Ascending aorta (tissue), 2 donors: ENCODE measurements at places on chromosomes 5 and 9.

GRCh38 chr5:72604111-72604797 is 97.0 kb upstream of the ZNF366 start:
- no peak for DNase-seq

DNA sequence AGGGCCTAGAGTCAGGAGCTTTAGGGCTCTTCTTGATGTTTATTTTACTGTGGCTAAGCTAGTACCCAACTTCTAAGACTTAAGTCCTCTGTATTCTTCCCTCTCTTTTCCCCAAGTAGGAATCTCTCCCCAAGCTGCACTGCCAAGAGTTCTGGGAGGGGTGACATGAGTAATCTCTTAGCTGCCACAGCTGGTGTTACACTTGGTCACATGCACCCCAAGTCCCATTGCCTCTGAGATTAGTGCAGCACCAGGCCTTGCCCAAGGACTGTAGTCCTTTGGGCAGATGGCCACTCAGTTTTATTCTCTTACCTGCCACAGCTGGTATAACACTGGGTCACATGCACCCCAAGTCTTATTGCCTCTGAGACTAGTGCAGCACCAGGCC is 114.7 kb upstream of the RIOK2 start:
- DNase-seq = no peak

DNA sequence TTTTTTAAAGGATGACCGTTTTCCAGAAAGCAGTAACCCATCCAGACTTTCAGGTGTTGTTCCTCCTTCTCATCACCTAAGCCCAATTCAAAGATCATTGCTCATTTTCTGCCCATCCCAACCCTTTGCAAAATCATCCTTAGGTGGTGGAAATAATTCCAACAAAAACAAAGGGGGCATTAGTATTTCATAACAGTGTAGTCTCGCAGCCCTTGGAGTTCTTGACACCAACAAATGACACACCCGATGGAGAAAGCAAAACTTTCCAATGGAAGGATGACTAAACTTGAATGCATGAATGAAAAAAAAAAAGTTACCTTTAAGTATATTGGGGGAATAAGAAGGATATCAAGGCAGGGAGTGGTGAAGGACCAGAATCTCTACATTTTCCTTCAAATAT is 117.0 kb downstream of the PAPPA start:
- no peak for DNase-seq

- DNase-seq = no peak
Measured at GRCh38 chr5:142078221-142078620, 30.4 kb upstream of the NDFIP1 start.

DNA sequence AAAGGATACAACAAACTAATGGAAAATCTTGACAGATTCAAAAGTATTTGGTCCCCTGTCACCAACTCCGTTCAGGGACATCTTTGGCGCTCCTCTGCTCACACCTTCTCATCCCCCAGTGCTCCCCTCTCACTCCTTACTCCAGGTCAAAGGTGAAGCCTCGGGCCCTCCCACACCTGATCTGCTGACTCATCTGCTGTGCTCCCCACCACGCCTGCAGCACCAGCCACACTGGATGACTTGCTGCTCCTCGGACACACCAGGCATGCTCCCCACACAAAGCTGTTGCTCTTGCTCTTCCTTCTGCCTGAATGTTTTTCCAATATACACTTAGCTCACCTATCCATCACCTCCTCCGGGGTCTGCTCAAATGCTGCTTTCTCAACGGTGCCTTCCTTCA is 123.4 kb downstream of the ESM1 start:
- no peak for DNase-seq

- no peak for DNase-seq
Measured at GRCh38 chr5:125337294-125337693, 590.9 kb upstream of the ZNF608 start.

DNA sequence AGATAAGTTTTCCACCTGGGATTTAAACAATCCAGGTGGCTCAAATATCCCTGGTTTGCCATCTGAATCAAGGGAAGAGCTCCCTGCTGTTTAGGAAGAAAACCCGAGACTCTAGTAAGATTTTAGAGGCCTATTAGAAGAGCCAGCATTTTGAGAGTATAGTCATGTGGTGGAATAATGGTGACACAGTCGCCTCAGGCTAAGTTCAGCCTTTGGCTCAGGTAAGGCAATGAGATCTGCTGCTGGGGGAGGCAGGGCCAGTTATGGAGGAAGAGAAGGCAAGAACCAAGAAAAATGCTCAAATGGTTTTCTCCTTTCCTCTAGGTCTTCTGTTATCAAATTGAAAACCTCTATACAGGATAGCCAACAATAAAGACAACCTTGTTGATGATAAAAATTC is 16.2 kb downstream of the RAD1 start:
- no peak for DNase-seq

DNA sequence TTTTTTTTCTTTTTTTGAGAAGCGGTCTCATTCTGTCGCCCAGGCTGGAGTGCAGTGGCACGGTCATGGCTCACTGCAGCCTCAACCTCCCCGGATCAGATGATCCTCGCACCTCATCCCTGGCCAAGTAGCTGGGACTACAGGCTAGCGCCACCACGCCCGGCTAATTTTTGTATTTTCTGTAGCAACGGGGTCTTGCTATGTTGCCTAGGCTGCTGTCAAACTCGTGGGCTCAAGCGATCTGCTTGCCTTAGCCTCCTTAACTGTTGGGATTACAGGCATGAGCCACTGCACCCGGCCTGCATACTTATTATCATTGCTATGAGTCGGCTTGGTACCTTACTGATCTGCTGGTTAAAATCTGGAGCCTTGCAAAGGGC is 790 bp upstream of the IARS1 start:
- no peak for DNase-seq

DNA sequence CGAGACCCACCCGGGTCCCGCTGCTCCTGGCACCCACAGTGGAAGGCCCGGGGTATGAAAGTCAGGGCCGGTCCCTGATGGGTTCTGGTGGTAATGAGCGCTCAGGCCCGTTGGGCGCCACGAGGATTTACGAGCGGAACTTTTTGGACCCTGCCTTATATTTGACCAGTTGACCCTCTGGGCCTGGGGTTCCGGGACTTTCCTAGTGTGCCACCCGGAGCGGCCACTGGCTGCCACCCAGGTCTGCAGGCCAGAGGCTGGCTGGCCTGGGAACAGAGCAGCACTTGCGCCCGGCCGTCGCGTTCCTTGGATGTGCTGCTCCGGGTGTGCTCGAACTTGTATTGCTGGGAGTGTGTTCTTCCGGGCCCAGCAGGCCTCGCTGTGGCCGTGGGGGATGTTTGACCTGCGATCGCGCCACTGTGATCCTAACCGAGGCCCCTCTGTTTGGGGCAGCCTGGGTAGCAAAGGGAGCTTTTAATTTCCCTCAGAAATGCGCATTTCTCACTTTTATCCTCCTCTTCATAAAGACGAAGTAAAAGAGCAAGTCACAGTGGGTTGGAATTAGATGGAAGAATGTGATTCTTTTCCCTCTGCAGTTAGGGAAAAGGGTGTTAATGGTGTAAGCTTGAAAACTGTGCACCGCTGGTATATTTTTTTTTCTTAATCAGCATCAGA is 1.2 kb downstream of the F2RL1 start:
- DNase-seq = peak; percentile 64

GRCh38 chr9:130018265-130018664 is 24.7 kb downstream of the FNBP1 start:
- DNase-seq = no peak

GRCh38 chr5:126778675-126779403 is 1.9 kb downstream of the LMNB1 start:
- no peak for DNase-seq

DNA sequence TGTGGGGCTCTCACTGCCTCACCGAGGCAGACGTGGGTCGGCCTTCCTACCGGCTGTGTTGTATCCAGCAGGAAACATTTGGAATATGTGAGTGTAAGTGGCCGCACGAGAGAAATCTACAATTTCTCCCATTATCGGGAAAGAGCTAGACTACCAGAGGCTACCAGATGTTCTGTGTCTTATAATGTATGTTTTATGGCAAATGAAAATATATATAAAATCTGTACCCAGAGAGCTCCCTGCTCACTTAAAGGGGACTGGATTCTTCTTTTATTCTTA is 69.5 kb upstream of the PITX1 start:
- no peak for DNase-seq
